ENCODE measurements at places on chromosomes 7 and 10.

GRCh38 chr7:156578978-156579430 lies 61.6 kb upstream of the RNF32 start:
- no peaks in the 10 kb centered on the region for H3K36me3 ChIP-seq
- no peak for DNase-seq
- no peaks in the 10 kb centered on the region for H3K4me1 ChIP-seq
- no peak overlapping the region for H3K27ac ChIP-seq
- no peak overlapping the region for H3K4me3 ChIP-seq

GRCh38 chr7:12291870-12292269 lies 80.8 kb downstream of the TMEM106B start:
- no peaks in the 10 kb centered on the region for H3K36me3 ChIP-seq
- no peak overlapping the region for H3K27ac ChIP-seq
- H3K27me3 ChIP-seq, result no peaks in the 10 kb centered on the region
- no peak overlapping the region for H3K4me3 ChIP-seq

GRCh38 chr10:69418052-69418752 lies 1.5 kb upstream of the TACR2 start:
- H3K4me1 ChIP-seq, result no peaks in the 10 kb centered on the region
- DNase-seq, result no peak
- H3K27ac ChIP-seq, result no peak overlapping the region
- no peak overlapping the region for H3K4me3 ChIP-seq

DNA sequence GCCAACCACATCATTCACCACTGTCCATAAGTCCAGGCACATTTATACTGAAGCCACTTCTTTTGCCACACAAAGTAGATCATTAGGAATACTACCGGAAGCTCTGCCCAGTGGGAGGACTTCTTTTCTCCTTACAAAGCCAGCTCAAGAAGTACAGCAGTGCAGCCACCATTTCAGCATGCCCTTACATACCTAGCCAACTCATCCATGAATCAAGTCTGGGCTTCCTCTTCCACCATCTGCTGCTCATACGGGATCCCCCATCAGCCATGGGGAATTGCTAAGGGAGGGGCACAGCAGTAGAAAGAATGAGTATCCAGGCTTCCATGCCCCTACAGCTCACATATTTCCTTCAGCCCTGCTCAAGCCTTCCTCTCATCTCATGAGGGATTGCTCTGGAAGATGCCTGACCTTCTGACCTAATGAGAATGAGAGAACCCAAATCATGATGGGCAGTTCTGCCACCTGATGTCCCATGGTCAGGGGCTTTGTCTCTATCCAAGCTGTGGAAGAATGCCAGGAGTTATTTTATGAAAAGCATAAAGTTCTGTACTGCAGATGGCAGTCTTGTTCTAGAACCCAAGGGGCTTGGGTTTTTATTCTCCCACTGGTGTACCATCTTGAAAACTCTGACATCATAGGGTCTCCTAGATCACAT lies 39.5 kb downstream of the ACSM6 start:
- no peak overlapping the region for H3K4me3 ChIP-seq
- no peak overlapping the region for H3K27ac ChIP-seq
- peaks cover 9% of the 10 kb centered on the region for H3K4me1 ChIP-seq
- no peak for DNase-seq
- no peaks in the 10 kb centered on the region for H3K27me3 ChIP-seq

- H3K36me3 ChIP-seq, result no peaks in the 10 kb centered on the region
- H3K4me3 ChIP-seq, result no peak overlapping the region
- H3K27me3 ChIP-seq, result no peaks in the 10 kb centered on the region
- H3K27ac ChIP-seq, result no peak overlapping the region
Measured at GRCh38 chr7:38051786-38052185, 126.3 kb upstream of the STARD3NL start.

All from right atrium auricular region (tissue), 2 donors.